ENCODE measurements at places on chromosomes 1 and 21. TPM values are rescaled to one million over a fixed set of nuclear protein-coding genes. Genes with fewer than 3 reads are reported as not detected.

PLA2G2C gene
- total RNA-seq: not detected

DNA sequence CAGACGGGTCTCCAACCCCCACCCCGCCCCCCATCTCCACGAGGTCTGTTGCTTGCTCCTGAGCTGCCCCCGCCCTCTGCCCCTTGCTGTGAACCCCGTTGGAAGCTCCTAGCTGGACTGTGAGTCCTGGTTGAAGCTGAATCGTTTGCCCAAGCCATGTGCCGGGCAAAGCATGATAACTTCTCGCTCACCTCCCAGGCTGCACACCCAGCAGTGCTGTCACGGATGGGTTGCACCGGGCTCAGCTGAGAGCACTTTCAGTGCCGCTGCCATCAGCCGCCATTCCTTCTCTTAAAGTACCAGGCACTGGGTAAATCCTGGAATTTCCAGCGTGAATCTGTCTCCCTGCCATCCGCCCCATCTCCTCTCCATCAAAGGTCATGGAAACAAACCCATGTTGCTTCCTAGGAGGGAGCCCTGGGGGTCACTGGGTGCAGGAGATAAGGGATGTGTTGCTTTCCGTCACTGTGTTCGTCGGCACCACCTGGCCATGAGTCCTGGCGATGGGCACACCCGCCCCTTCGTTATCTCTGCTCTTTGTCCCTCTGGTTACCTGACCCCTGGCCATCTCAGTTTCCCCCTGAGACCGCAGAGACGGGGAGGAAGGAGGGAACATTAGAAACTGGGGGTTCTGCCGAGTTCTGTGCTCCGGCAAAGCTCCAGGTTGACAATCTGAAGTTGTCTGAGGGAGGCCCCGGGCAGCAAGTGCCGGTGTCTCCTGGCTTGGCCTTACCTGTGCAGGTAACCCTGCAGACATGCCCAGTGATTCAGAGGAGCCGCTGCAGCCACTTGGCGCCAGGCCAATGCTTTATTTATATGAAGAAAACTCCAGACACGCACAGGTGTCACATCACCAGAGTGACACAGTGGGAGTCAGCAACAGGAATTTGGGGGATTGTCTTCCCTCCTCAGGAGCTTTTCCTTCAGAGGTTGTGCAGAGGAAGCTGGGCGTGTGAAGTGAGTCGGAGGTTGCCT, 2.7 kb downstream of the PDE9A start:
- DNase-seq: no peak
- H3K4me3 ChIP-seq: no peak overlapping the region
- no peaks in the 10 kb centered on the region for H3K36me3 ChIP-seq

DNA sequence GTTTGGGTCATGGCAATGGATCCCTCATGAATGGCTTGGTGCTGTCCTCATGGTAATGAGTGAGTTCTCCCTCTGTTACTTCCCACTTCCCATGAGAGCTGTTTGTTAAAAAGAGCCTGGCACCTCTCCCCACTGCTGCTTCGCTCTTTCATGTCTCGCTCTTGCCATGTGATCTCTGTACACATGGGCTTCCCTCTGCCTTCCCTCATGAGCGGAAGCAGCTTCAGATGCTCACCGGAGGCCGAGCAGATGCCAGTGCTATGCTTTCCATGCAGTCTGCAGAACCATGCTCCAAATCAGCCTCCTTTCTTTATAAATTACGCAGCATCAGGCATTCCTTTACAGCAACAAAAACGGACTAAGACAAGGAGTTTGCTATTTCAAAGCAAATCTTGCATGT, 14.9 kb upstream of the GNPAT start:
- no peak overlapping the region for H3K4me3 ChIP-seq
- H3K36me3 ChIP-seq: peaks cover 32% of the 10 kb centered on the region
- no peaks in the 10 kb centered on the region for H3K27me3 ChIP-seq
- no peaks in the 10 kb centered on the region for H3K4me1 ChIP-seq

PCAT6 gene
- total RNA-seq: 2.1 TPM

DNA sequence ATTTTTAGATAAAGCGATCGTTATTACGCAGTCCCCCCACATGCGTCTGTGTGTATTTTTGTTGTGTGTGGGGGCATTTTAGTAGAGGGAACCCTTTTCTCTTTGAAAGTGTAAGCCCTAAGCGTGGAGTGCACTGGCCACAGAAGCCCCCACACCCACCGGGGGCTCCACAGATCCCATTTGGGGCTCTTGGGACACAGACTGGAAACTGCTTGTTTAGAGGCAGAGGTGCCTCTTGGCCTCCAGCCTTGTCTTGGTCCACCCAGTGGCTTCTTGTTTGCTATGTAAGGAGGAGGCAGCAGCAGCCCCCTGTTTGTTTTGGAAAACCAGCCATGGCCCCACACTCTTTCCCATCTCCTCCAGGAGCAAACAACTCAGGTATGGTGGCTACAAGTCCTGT, 42.8 kb downstream of the SLC37A1 start:
- H3K4me3 ChIP-seq: no peak overlapping the region
- no peaks in the 10 kb centered on the region for H3K36me3 ChIP-seq
- peaks cover 2% of the 10 kb centered on the region for H3K27me3 ChIP-seq
- no peaks in the 10 kb centered on the region for H3K4me1 ChIP-seq
- no peak overlapping the region for H3K27ac ChIP-seq

DNA sequence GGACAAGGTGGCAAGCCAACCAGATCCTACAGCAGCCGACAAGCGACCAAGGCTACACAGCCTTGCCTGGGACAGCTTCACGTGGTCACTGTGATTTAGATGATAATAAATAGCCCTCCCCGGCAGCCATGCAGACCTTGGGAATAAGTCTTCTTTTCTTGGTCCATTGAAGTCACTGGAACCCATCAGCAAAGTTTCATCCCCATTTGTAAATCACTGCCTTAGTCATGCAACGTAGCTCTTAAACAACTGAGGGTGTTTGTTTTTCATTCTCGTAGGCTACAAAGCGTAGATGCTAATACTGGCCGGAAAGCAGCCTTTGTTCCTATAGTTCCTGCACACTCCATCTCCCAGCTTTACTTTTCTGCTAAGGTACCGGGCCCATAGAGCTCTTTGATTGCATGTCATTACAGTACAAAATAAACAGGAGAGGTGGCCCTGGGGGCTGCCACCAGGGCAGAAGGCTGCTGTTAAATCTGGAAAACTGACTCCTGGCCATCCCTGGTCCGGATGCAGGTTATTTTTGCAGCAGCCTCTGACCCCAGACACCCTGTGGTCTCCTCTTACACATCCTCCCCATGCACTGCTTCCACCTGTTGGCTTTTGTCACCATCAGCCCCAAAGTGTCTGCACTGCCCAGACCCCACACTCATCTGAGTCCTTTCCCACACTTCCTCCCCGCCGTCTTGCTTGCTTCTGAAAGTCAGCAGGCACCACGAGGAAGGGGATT, 105.5 kb downstream of the TOMM20 start:
- no peak overlapping the region for H3K4me3 ChIP-seq
- H3K4me1 ChIP-seq: peaks cover 30% of the 10 kb centered on the region
- peaks cover 19% of the 10 kb centered on the region for H3K36me3 ChIP-seq

GRCh38 chr21:40271164-40271563, 403.9 kb downstream of the PCP4 start:
- no peak for DNase-seq
- H3K27ac ChIP-seq: no peak overlapping the region
- no peaks in the 10 kb centered on the region for H3K4me1 ChIP-seq
- H3K4me3 ChIP-seq: no peak overlapping the region

GRCh38 chr1:45722809-45723208, 27.6 kb downstream of the IPP start:
- H3K36me3 ChIP-seq: no peaks in the 10 kb centered on the region
- DNase-seq: peak; percentile 8
- H3K27me3 ChIP-seq: no peaks in the 10 kb centered on the region
- peak overlapping the region; percentile 24 for H3K27ac ChIP-seq

DNA sequence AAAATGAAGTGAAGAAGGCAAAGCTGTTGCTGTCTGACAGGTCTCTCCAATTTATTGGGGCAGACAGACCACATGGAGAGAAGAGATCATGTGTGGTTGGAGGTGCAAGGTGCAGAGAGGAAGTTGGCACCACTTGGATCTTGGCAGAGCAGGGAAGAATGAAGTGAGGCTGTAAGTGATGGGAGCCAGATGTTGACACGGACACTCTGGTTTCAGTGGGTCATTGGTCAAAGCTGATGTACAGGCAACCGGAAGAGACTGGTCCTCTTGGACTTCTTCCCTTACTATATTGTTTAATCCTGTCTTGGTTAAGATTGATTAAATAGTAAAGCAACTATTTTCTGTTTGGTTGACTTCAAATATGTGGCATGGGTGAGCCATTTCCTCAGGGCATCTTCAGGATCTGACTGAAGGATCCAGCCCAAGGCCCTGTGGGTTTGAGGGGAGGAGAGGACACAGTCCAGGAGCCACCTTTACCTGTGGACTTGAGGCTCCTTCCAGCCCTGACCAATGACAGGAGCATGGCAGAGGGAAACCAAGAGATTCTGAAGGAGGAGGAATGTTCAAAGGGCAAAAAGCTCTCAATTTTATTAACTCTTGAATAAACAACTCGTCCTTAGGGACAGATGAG, 49.4 kb downstream of the NENF start:
- DNase-seq: no peak
- H3K4me1 ChIP-seq: peaks cover 53% of the 10 kb centered on the region
- peaks cover 19% of the 10 kb centered on the region for H3K27me3 ChIP-seq
- H3K27ac ChIP-seq: peak overlapping the region; percentile 63
- no peak overlapping the region for H3K4me3 ChIP-seq
- no peaks in the 10 kb centered on the region for H3K36me3 ChIP-seq

- peaks cover 10% of the 10 kb centered on the region for H3K36me3 ChIP-seq
- no peak overlapping the region for H3K4me3 ChIP-seq
- H3K27me3 ChIP-seq: no peaks in the 10 kb centered on the region
- DNase-seq: no peak
- H3K27ac ChIP-seq: no peak overlapping the region
Observed at GRCh38 chr1:246335151-246335550, 171.9 kb downstream of the SMYD3 start.

Data from HFFc6 (cell line).